ENCODE measurements at places on chromosomes 1 and 21.

DNA sequence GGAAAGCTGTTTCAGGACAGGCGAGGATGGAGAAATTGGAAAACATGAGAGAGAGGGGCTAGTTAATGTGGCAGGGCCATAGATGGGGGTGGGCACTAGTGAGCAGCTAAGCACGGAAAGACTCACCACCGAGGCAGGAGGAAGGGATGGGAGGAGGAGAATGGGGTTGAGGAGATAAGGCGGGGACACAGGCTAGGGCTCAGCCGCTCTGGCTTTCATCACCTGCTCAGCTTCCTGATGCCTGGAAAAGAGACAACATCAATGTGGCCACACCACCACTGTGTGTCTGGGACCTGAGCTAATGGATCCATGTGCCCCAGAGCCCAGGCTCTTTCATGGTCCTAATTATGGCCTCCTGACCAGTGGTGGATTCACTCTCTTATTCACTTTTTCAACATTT, 27.6 kb downstream of the PMVK start:
- DNase-seq = no peak

GRCh38 chr1:198856601-198857000, 217.8 kb downstream of the PTPRC start:
- no peak for DNase-seq

DNA sequence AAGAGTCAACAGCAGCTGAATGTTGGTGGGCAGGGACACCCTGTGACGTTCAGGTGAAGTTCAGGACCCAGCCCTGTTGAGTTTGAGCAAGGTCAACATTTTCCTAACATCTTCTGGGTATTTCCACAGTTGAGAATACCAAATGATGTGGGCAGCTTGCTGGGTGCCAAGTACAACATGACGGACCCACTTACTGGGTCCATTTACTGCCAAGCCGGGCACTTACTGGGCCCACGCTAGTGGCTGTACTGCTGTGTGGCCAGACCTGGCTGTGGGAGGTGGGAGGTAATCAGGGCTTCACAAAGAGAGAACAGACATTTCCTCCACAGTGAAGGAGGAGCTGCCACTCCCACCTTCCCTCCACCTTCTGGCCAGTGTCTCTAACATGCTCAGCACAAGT, 99.2 kb downstream of the PSMG1 start:
- DNase-seq = no peak

GRCh38 chr1:214584805-214585766, 17.9 kb upstream of the CENPF start:
- DNase-seq = no peak

- DNase-seq = no peak
These were observed 6.5 kb upstream of the MFAP2 start for GRCh38 chr1:16986962-16987361.

GRCh38 chr1:38800720-38801671, 58.6 kb downstream of the RRAGC start:
- DNase-seq = no peak

DNA sequence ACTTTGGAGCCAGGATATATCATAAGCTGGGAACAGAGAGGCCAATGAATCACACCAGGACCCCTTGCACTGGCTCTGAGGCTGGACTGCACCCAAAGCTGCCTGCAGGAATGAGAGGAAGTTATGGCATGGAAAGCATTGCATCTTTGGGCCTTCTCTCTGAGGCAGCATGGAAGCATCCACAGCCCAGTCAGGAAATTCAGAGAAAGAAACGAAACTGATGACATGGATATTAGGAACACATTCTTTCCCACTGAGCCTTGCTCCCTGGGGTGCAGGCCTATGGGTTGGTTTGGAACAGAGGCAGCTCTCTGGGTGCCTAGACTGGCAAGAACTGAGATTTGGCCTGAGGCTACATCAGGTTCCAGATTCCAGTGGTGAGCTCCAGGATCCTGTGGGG, 98.6 kb downstream of the NGF start:
- no peak for DNase-seq

DNA sequence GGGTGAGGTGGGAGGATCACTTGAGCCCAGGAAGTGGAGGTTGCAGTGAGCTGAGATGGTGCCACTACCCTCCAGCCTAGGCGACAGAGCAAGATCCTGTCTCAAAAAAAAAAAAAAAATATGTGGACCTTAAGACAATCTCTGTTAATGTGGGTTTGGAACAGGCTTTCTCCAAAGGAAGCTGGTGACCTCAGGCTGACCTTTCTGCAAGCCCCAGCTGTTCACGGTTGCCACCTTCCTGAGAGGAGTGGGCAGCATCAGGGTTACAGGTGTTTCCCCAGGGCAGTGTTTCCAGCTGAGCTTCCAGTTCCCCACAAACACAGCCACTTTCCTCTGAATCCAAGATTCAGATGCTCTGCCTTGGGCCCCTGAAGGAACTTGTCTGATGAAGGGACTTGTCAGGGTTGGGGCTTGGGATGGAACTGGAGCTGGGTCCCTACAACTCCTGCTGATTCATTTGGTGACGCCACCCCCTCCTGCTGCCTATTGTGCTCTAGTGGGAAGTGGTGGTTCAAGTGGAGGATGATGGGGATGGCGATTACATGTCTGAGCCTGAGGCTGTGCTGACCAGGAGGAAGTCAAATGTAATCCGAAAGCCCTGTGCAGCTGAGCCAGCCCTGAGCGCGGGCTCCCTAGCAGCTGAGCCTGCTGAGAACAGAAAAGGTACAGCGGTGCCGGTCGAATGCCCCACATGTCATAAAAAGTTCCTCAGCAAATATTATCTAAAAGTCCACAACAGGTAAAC, 1.9 kb downstream of the ZBTB48 start:
- no peak for DNase-seq

DNA sequence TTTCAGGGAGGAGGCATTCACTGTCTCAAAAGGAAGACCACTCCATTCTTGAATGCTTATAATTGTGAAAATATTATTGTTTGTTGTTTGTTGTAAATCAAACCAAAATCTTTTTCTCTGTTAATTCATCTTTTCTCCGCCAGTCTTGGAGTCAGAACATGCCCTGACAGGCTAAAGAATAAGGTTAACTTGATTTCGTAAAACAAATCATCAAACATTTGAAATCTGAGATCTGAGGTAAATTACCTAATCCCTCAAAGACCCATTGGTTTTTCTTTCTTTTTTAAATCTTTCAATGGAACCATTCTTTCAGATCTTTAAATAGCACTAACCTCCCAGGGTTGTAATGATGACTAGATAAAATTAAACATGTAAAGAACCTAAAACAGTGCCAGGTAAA, 430.1 kb upstream of the PTBP2 start:
- no peak for DNase-seq

- no peak for DNase-seq
These were observed 21.4 kb upstream of the FASLG start for GRCh38 chr1:172637522-172637921.

DNA sequence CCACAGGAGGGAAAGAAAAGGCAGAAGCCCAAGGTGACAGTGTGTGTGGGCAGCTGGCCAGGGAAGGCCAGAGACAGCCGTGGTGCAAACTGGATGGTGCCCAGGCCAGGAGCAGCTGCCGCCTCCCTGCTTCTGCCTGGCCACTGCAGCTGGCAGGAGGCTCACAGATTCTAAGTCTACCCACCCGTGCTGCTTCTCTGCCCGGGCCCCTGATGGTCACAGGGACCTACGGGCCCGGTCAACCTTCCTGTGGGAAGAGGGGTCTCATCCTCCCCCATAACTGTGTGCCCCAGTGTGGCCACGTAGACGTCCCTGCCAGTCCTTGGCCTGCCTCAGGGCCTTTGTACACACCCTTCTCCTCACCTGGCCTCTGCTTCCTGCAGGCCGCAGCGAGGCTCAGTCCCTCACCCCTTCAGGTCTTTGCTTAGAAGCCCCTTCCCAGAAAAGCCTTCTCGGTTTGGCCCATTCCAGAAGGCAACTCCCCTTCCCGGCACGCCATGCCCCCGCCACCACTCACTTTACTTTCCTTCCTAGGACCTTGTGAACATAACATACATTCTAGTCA, 192.6 kb upstream of the AJAP1 start:
- no peak for DNase-seq

DNA sequence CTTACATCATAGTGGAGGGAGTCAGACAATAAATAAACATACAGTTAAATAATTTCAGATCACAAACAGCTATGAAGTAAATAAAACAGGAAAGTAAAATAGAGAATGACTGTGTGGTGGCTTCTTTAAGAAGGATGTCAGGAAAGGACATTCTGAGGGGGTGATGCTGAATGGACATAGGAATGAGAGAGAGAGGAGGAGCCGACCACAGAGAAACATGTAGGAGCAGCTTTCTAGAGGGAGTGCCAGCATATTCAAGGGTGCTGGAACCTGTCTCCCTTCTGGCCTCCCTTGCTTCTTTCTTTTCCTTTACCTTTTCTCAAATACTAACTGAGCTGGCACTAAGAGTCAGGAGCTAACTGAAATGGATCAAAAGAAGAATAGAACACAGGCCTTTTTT, 20.5 kb upstream of the BCL10 start:
- DNase-seq = no peak

DNA sequence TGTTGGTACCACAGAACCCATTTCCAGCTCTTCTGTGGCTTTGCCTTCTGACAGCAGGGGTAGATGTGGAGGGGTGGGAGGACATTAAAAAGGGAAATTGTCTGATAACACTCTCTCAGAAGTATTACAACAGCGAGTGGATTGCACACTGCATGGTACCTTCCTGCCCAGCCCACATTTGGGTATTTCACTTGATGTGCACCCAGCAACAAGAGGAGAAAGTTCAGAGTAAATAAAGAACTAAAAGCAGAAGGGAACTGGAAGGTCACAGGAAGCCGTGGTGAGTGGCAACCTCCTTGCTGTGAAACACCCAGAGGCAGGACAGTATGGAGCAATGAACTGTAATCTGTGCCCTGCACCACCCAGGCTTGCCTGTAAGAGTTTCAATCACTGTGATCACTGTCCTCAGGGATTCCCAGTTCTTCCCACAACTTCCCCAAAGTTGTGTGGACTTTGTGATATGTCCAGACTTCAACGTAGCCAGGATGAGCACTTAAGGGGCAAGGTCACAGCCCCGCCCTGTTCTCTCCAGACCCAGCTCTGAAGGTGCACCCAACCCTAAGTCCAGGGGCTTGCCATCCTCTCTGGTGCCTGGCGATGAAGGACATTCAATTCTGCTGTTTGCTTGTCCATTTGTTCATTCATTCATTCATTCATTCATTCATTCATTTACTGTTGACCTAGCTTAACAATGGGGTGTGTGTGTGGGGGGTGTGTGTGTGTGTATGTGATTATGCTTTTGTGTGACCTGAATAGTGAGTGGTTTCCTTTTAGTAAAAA, 18.7 kb upstream of the F5 start:
- peak; percentile 17 for DNase-seq

GRCh38 chr1:4309676-4310320, 344.6 kb upstream of the AJAP1 start:
- no peak for DNase-seq

DNA sequence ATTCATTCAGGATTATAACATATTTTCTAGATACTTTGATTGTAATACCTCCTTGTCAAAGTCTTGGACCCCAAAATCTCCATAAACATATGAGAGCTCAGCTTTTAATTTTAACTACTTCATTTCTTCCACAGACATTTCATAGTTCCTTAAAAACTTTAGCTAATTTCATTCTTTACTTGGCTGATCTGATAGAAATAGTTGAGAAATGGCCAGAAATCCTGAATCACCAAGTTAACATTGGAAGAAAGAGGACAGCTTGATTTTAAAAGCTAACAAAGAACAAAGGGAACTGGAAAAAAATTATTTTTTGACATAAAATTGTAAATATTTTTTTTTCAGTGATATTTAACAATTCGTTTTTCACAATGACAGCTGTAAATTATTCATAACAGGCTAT, 216.5 kb downstream of the NTNG1 start:
- no peak for DNase-seq

GRCh38 chr1:92503043-92503925, 16.6 kb upstream of the GFI1 start:
- DNase-seq = no peak

Measured in activated CD4-positive, CD25-positive, alpha-beta regulatory T cell (primary cell).